Fibroblast of lung (primary cell): ENCODE measurements at places on chromosomes 4 and X. TPM values are rescaled to one million over a fixed set of nuclear protein-coding genes. Genes with fewer than 3 reads are reported as not detected.

DNA sequence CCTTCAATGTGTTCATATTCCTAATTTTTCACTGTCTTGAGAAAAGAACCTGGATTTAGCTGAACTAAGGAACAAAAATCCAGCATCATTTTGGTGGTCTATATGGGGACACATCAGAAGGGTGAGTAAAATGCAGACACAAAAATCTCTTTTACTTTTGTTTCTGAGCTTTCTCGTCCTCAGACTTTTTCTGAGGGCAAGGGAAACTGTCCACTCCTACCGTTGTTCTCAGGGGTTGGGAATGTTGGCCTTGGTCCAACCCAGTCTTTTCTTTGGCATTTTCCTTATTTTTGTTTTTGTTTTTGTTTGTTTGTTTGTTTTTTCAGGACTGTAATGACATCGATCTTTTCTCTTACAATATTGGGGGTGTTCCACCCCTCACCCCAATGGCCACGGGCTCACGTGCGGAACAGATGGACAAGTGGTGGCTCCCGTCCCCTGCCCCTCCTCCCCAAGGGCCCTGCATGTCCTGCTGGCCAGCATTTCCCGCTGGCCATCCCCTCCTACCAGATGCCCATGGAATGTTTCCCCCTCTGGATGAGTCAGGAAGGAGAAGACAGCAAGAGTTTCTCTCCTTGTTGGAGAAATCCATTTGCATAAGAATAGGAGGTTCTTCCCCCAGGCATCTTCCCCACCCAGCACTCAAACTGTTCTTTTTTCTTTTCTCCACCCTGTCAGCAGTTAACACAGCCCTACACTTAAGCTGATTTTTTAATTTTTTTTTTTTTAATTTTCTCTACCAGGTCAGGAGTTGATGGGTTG, 305.4 kb upstream of the NDST4 start:
- no peak for DNase-seq

Gene SLC6A14
- total RNA-seq, result not detected in 2 replicates

DNA sequence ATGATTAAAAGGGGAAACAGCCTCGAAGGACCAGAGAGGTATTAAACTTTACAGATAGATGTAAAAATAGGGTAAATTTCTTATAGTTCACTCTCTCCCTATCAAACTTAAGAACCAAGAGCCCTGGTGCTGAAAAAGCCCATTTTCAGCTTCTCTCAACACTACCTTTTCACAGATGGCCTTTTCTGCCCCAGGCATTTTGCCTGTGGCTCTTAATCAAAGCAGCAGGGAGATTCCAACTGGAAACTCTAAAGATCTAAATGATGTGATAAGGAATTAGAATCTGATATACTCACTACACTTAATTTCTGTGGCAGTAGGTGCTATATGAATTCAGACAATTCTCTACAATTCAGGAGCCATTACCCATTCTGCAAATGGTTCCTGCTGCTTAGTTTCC, 60.0 kb downstream of the AMMECR1 start:
- DNase-seq, result no peak

GRCh38 chrX:10725071-10725470, 104.7 kb upstream of the MID1 start:
- DNase-seq, result no peak

Gene ATP1B4
- total RNA-seq, result not detected in 2 replicates

Gene IL1RAPL2
- total RNA-seq, result not detected in 2 replicates

Gene CSAG2
- total RNA-seq, result not detected in 2 replicates

DNA sequence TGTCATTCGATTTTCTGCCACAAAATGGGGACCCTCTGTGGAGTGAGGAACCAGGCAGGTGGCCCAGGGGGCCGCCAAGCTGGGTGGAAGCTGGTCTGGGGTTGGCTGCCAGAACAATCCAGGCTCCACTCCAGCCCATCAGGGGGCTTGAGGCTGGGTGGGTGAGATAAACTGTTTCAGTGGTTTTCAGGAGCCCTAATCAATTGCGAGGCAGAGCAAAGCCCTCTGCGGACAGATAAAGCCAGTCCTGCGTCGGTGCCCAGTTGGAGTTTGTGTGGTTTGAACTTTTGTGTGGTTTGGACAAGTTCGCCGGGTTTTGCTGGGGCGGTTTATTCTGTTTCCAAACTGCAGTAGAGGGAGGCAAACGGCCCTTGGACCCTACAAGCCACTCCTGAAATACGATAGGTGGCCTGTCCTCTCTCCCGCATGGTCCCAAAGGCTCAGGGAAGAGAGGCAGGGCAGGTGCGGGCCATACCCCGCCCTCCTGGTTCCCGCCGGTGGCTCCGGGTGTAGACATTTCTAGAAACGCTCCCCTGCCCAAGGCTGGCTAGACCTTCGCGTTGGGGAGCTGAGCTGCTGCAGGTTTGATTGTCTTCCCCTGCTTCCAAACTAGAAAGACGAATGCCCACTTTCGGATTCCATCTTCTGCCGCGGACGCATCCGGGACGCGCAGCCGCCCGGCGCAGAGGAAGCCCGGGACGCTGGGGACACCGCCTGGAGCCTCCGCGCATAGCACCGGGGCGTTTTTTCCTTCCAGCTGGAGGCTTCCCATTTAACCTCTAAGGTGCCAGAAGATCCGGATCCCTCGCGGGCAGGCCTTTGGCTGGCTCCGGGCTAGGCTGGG, 169.0 kb upstream of the BCOR start:
- peak; percentile 63 for DNase-seq

DNA sequence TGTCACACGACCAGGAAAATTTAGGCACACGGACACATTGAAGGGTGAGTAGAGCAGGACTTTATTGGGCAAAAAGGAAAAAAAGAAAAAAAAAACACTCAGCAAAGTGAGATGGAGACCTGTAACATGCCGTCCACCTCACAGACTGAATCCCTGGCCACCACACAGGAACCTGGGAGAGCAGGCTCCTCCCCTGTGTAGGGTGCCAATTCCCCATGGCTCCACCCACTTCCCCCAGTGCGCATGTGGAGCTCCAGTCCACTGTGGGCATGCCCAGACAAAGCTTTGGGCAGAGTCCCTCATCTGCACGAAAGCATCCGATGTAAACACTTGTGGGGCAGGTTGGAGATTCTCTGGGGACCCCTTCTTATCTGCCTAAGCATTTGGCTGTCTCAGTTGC, 23.6 kb upstream of the CBR4 start:
- DNase-seq, result no peak

DNA sequence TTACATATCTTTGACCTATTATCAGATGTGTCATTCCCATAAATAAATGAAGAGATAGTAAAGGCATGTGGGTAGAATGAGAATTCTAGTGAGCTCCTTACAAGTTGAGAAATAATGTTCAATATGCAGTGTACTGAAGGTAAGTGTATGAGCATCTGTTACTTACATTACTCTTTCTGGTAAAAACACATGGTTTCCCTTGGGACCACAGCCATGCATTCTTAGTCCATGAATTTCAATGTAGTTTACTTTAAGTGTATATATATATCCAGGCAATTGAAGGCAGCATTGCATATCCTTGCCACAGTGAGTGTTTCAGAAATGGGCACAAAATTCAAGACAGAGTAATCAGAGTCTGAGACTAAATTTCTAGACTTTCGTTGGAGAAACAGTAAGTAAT, 277.2 kb downstream of the CXXC4 start:
- DNase-seq, result no peak

Gene WAS
- total RNA-seq, result under 0.01 and 0.17 TPM in 2 replicates

- DNase-seq, result no peak
Observed at GRCh38 chrX:41391606-41392005, 55.5 kb upstream of the NYX start.

GRCh38 chrX:100649550-100650356, 5.8 kb downstream of the SRPX2 start:
- peak; percentile 96 for DNase-seq

Gene FRYL
- total RNA-seq, result 33.9 and 61.4 TPM in 2 replicates

- DNase-seq, result no peak
Observed at GRCh38 chrX:110437686-110438085, 79.0 kb downstream of the RTL9 start.

Gene FRG1
- total RNA-seq, result 21.0 and 30.3 TPM in 2 replicates

DNA sequence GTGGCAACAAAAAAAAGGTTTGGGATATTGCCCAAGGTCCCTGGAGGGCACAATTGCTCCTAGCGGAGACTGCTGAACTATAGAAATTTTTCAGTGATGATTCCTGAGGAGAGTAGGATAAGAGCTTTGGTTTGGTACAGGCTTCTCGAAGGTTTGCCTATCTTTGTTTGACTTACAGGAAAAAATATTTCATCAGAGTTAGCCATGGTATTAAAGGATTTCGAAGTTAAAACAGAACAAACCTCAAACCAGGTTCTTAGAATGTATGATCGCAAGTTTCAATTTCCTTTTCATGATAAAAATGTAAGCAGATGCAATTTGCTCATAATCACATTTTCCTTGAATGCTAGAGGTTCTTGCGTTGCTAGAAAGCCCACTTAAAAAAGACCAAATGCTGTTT, 1.7 kb downstream of the EGFL6 start:
- no peak for DNase-seq

- DNase-seq, result no peak
Observed at GRCh38 chrX:134006484-134007161, 21.2 kb upstream of the GPC3 start.

DNA sequence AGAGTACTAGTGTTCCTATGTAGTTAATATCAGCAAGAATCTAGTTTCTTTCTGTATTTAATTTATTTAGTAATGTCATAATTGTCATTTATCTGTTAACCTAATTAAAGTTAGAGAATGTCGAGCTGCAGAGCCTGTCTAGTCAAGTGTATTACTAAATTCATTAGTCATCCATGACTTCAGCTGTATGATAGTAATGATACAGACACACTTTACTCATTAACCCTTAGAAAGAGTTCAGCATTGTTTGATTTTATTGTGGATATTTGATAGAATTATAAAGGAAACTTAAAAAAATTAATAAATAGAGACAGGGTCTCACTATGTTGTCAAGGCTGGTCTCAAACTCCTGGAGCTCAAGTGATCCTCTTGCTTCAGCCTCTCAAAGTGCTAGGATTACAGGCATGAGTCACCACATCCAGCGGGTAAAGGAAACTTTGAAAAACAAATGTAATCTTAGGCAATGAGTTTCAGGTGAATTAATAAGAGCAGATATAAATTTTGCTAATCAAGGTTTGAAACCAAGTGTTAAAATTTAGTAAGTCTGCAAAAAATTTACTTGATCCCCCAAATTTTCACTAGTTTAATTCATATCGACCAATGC, 110.6 kb downstream of the ANK2 start:
- DNase-seq, result no peak

Gene VCX2
- total RNA-seq, result not detected in 2 replicates

DNA sequence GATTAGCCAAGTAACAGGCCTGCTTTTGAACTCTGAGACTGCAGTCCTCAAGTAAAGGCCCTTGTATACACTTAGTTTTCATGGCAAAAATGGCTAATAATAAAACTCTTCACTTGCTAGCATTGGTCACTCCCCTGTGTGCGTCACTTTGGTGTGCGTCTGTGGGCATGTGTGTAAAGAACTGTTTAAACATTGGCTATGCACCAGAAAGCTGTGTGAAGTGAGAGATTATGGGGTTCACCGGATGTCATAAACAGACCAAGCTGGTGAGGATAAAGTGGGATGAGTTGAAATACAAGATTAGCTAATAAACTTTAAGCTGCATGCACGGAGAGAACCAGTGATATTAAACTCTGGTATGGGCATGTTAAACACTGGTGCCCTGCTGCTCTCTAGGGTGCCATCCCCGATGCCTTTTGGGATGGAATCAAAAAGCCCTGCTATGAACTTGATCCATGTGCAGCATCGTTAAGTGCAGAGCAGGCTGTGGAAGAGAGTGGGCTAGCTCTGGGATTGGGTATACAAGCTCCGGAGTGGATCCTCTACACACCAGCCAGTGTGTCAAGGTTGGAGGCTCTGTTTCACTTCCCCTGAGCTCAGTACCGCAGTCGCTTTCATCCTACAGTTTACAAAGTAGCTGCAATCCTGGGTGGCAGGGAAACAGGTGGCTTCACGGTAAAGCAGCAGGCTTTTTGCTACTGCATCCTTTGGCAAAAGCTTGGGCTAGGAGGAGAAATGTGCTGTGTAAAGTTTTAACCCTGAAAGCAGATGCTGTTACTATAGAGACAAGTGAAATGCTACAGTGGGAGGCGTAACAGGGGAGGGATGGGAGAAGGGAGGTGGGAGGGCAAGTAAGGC, 108.3 kb upstream of the SLC4A4 start:
- peak; percentile 72 for DNase-seq

GRCh38 chrX:110944311-110944750, 148.7 kb upstream of the CHRDL1 start:
- peak; percentile 11 for DNase-seq

GRCh38 chrX:119206203-119206602, 29.9 kb upstream of the PGRMC1 start:
- DNase-seq, result no peak

Gene ARHGAP24
- 39.3 and 40.5 TPM in 2 replicates for total RNA-seq

DNA sequence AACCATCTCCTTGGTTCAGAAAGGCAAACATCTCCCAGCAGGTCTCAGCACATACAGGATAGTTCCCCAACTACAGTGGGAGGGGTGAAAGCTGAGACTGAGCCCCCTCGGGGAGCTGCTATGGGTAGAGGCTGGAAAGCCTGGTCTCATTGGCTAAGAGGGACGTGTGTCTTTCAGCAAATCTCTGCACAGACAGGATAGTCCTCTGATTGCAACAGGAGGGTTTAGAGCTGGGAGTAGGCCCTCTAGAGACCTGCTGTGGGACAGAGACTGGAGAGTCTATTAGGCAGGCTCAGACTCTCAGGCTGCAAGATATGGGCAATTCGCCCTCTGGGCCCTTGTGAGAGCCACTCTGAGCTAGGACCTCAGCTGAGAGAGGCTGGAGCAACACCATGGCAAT, 271.6 kb upstream of the GALNT7 start:
- no peak for DNase-seq

- no peak for DNase-seq
Observed at GRCh38 chr4:184402740-184403383, 71.5 kb downstream of the IRF2 start.
